ENCODE measurements at places on chromosomes 5 and 9.

- no peak for DNase-seq
Observed at GRCh38 chr5:7207979-7208378, 188.0 kb upstream of the ADCY2 start.

- DNase-seq = no peak
Observed at GRCh38 chr5:149140197-149141002, 893 bp upstream of the ABLIM3 start.

GRCh38 chr9:108997112-108997511, 16.2 kb downstream of the CTNNAL1 start:
- no peak for DNase-seq

GRCh38 chr9:100206899-100207298, 107.9 kb downstream of the INVS start:
- DNase-seq = no peak

DNA sequence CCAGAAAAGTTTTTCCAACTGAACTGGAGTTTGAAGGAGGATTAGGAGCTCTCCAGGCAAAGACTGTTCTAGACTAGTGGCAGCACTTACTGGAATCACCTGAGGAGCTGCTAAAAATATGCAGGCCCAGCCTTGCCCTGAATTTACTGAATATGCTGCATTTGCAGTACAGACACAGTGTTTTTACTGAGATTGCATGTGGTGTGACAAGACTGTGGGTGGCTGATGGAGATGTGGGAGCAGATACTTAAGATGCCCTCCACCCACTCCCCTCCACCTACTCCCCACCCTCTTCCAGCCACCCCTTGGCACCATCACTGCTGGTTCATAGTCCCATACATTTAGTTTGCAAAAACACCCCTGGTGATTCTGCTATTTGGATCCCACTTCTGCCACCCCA, 64.1 kb upstream of the HRH2 start:
- no peak for DNase-seq

GRCh38 chr9:136534366-136534765, 11.5 kb downstream of the NOTCH1 start:
- no peak for DNase-seq

GRCh38 chr9:136508729-136509500, 26.1 kb upstream of the SEC16A start:
- DNase-seq = no peak

DNA sequence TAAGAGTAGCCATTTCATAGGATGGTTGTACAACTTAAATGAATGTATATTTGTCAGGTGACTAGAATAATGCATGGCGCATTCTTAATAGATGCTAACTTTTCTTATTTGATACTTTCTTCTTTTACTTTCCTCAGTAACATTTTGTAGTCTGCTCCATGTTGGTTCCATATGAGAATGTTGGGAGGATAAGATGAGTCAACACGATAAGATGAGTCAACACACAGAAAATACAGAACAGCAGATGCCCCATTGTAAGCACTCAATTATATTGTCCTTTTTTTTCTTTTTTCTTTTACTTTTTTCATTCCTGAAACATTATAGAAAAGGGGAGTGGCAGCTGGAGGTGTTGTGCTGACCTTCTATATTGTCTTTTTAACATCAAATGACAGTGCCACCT, 92.3 kb upstream of the SPATA31C2 start:
- DNase-seq = no peak

All from stimulated activated CD8-positive, alpha-beta memory T cell treated with anti-CD3 and anti-CD28 coated beads, Interleukin-15, amount 100 ng/mL, for 24 hours (primary cell).